ENCODE measurements at places on chromosomes 12 and 14.

GRCh38 chr14:99812096-99812750 lies 19.0 kb downstream of the EML1 start:
- DNase-seq, result no peak

DNA sequence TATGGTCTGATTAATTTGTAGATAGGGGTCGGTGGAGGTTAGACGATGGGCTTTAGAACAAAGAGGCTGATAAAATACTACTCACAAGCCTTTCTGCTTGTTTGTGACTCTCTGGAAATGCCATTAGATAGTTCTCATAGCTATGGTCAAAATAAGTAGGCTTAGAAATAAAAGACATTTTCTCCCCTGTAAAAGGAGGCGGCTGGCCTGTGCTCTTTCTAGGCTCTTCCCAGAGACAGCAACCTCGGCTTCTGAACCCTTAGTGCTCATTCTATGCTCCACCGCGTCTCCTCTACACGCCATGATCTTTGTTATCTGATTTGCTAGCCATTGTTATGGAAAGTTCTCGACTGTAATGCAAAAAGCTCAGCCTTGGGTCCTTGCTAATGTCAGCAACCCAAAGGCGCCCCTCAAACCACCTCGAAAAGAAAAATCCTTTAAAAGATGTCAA lies 64.5 kb downstream of the CRADD start:
- no peak for DNase-seq

- DNase-seq, result no peak
These were observed 6.1 kb downstream of the OR5AU1 start for GRCh38 chr14:21149641-21150367.

GRCh38 chr12:64240781-64241180 lies 18.7 kb upstream of the KICS2 start:
- DNase-seq, result no peak

DNA sequence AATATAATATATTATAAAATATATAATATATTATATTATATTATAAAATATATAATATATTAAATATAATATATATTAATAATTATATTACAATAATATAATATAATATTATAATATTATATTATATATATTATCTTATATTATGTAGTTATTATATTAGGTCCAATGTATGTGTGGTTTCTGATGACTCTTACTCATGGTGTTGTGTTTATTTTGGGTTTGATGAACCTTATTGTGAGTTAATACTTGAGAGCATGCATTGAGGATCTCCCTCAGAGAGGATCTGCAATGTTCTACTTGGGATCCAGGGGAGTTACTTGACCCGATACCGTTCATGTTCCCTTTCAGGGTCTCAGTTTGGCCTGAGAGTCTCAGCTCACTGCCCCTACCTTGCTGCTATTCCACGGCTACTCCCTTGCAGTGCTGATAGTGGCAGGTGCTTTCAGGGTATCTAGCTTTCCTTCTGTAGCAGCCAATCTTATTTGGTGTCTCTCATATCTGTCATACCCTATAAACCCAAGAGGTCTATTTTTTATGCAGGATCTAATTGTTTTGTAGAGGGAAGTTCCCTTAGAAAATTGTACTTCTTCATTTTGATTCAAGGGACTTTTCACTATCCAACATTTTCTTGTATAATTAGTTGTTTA lies 89.1 kb upstream of the ZDHHC17 start:
- no peak for DNase-seq

GRCh38 chr12:16675438-16675837 lies 69.5 kb upstream of the LMO3 start:
- no peak for DNase-seq

GRCh38 chr12:97471194-97471593 lies 8.6 kb downstream of the RMST start:
- DNase-seq, result no peak

- no peak for DNase-seq
These were observed 5.5 kb downstream of the ACTN1 start for GRCh38 chr14:68973639-68974038.

DNA sequence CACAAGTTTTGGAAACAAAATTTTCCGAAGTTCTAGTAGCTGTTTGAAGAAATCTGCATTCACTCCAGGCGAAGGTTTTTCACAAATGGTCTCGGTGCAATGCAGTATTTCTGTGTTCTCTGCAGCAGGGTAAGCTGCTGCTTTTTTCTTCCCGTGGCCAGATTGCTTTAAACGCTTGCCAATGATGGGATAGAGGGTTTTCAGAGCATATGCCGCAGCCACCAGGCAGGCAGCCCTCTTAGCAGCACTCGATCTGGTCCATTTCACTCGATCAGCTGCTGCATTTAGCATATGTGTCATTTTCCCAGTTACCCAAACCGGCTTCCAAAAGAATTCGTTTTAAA lies 315 bp downstream of the ABCD2 start:
- no peak for DNase-seq

DNA sequence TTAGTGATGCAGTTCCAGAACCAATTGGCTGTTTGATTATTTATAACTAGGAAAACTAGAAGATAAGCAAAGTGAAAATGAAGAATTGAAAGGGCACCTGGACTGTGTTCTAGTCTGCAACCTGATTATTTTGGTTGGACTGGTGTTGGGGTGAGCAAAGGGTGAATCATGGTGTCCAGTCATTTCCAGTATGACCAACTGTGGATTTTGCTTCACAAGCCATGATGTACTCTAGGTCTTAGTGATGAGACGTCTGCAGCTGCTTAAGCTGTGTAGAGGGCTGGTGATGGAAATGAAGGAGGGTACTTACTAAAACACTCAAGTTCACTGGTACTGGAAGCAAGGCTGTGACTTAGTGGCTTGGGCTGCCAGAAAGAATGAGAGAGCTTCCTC lies 193.2 kb upstream of the FRMD6 start:
- no peak for DNase-seq

DNA sequence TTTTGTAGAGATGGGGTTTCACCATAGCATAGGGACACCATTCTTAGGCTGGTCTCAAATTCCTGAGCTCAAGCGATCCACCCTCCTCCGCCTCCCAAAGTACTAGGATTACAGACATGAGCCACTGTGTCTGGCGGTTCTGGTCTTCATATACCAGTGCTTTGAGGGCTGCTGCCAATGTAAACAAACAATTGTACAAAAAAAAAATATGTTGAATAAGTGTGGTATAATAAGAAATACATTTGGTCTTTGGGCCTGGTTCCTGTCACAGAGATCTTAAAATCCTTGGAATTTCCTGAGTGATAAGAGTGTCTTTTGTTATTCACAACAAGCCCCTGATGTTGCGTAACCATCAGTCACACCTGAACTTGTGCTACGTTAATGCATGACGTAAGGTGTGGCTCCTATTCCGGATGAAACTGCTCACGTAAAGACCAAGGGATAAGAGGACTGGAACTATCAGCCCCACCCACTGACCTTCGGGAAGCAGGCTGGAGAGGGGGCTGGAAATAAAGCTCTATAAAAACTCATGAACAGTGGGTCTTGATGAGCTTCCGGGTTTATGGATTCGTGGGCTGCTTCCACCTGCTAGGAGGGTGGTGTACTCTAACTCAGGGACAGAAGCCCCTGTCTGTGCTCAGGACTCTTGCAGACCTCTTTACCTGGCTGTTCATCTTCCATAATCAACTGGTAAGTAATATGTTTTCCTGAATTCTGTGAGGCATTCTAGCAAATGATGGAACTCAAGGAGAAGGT lies 16.5 kb upstream of the RIMKLB start:
- no peak for DNase-seq

- DNase-seq, result no peak
These were observed 45.4 kb downstream of the NIN start for GRCh38 chr14:50785457-50786063.
